Activated T-helper 1 cell treated with anti-CD3 and anti-CD28 coated beads, Interleukin-2, amount 50 U/mL, for 16 hours (primary cell): ENCODE measurements at places on chromosomes 5 and 9.

DNA sequence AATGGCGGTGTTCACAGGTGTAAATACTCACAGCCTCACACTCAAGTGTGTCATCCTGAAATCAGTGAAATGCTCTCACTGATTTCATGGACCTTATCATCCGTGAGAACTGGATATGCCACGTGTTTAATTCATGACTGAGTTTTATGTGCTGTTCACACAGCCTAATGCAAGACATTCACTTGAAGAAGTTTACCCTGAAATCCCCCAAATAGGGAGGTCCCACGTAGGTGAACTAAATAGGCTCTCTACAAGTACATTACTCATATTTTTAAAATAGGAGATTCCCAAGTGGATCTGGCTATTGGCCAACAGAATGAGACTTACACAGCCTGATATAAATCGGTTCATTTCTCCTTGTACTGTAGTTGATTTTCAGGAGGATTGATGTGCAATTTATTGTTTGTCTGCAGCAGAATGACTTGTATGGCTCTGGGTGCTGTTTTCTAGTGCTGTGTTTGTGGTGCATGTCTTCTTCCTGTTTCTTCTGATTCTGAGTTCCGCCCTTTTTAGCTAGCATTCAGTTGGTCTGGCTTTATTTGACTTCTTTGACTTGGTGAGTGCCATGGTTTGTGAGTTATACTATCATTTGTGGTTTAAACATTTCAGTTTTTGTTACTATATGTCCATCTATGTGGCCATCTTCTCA, 25.1 kb downstream of the TRIO start:
- DNase-seq = no peak

- no peak for DNase-seq
Observed at GRCh38 chr9:72931437-72931836, 21.4 kb downstream of the ALDH1A1 start.

- DNase-seq = no peak
Observed at GRCh38 chr9:129685220-129685932, 19.9 kb downstream of the PRRX2 start.

DNA sequence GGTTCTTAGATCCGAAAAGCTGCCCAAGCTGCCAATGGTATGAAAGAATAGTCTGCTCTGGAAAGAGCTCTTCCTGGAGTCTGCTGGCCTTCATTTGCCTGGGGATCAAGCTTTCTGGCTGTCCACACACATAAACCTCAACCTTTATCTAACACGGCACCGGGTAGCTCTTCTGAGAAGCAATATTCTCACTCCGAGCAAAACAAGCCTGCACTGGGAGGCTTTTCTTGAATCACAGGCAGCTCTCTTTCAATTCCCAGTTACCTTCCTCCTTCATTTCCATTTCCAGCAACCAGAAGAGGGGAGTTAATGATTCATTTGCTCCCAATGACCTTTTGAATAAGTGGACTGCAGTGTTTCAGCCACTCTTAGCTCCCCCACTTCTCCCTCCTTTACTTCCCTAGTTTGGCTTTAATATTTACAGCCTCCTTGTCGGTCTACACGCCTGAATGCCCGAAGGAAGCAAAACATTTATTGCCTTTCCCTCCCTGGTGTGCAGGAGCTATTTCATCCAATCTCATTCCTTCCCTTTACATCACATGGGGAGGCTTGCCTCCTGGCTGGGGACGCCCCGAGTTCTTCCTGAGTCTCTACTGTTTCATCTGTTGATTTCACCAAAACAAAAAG, 187.1 kb downstream of the ARHGEF28 start:
- DNase-seq = no peak

- DNase-seq = no peak
Observed at GRCh38 chr9:128936171-128936865, 11.1 kb downstream of the DOLK start.

GRCh38 chr5:83919071-83920041, 198.7 kb upstream of the HAPLN1 start:
- no peak for DNase-seq

- no peak for DNase-seq
Observed at GRCh38 chr9:129367287-129367686, 189.2 kb upstream of the IER5L start.

DNA sequence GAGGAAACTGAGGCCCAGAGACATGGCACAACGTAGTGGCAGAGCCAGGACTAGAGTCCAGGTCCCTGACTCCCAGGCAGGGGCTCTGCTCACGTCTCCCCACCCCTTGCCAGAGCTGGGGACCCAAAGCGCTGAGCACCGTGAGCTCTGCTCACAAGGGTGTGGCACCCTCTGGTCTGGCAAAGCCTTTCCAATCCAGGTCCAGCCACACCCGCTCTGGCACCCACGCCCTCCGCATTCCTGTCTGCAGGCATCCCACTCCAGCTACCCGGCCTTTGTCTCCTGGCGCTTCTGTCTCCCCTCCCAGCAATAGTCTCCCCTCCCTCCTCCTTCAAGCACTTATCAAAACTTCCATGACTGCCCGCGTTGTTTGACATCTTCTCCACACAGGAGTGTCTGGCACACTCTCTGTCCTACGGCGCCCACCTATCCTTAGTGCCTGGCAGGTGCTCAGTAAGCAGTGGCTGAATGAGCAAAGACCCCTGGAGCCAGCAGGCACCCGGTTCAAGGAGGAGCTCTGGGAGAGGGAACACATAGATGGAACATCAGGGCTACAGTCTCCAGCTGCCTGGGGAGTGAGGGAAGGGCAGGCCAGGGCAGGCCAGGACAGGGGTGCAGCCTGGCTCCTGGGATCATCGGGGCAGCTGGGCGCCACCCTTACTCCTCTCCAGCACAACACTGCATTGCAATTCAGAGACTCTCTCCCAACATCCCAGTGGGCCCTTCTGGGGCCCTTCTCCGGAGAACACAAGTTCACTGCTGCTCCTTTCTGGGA, 12.0 kb downstream of the HIGD2A start:
- no peak for DNase-seq

GRCh38 chr9:124879226-124879625, 17.3 kb downstream of the ARPC5L start:
- DNase-seq = no peak

GRCh38 chr5:136246632-136247031, 53.7 kb upstream of the SMIM32 start:
- no peak for DNase-seq

DNA sequence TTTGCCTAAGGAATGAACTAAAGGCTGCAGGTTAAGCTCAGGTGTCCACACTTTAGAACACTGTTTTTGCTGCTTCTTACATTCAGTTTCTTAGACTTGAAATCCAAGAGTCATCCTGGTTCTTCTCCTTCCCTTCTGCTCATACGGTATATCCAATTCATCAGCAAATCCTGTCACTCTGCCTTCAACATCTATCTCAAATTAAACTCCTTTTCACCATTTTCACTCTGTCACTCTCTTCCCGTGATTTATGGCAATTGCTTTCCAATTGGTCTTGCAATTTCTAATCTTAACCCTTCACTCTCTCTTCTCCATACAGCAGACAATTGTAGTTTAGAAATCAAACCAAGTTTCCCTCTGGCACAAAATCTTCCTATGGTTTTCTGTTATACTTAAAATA, 182.9 kb downstream of the MRPS30 start:
- no peak for DNase-seq

DNA sequence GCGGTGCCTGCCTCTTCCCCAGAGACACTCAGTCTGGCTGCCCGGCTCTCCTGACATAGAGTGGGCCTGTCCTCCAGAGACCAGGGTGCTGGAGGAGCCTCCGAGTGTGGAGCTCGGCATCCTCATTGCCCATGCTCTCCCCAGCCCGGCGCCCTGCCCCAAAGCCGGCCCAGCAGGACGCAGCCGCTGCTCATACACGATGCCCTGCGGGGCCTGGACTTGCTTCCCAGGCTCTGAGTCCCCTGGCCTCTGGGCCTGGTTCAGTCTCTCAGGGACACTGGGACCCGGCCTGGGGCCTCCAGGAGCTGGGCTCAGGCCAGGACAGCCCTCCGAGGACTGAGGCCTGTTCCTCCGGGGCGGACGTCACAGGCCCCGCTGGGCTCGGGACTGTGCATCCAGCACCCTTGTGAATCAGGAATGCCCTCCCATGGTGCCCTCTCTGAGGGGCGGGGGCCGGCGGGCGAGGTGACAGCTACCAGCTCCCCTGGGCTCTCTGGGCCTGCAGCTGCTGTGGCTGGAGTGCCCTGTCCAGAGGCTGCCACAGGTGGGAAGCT, 23.2 kb downstream of the TPPP start:
- no peak for DNase-seq

DNA sequence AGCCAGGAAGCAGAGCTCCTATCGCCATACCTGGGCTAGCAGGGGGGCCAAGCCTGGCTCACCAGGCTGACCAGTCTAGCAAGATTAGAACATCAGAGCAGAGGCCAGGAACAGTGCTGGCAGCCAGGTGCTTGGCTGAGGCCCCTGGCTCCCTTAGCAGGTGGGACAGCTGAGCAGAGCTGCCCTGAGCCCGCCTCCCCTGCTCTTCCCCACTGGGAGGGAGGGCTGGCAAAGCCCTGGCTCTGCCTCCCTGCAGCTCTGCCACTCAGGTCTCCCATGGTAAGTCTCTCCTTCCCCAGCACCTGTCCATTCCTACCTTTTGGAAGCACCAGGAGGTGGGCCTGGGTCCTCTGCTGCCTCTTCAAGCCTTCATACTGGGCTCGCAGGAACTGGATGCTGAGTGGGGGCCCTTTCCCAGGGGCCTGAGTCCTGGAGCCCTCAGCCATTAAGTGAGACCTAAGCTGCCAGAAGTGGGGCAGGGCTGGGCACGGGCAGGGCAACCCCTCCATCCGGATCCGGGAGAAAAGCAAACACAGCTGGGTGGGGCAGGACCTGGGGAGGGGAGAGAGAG, 803 bp downstream of the C9orf152 start:
- no peak for DNase-seq

DNA sequence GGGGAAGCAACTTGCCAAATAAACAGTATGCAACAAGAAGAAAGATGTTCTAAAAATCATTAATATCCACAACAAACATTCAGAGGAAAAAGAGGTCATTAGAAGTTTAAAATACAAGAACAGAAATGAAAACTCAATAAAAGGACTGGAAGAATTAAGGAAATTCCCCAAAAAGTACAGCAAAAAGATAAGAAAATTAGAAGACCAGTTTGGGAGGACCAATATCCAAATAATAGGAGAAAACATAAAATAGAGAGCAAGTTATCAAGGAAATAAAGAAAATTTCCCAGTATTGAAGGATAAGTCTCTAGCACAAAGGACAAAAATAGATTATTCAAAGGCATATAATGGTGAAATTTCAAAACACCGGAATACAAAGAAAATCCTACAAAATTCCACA, 21.9 kb downstream of the DIAPH1 start:
- DNase-seq = no peak
